Activated B cell treated with CpG ODN at 0.5 μM for 24 hours (primary cell): ENCODE measurements at places on chromosomes 1 and 21.

- no peak for DNase-seq
Measured at GRCh38 chr1:22685591-22686059, 25.0 kb upstream of the EPHB2 start.

- DNase-seq = no peak
Measured at GRCh38 chr1:115323366-115324004, 14.6 kb downstream of the NGF start.

DNA sequence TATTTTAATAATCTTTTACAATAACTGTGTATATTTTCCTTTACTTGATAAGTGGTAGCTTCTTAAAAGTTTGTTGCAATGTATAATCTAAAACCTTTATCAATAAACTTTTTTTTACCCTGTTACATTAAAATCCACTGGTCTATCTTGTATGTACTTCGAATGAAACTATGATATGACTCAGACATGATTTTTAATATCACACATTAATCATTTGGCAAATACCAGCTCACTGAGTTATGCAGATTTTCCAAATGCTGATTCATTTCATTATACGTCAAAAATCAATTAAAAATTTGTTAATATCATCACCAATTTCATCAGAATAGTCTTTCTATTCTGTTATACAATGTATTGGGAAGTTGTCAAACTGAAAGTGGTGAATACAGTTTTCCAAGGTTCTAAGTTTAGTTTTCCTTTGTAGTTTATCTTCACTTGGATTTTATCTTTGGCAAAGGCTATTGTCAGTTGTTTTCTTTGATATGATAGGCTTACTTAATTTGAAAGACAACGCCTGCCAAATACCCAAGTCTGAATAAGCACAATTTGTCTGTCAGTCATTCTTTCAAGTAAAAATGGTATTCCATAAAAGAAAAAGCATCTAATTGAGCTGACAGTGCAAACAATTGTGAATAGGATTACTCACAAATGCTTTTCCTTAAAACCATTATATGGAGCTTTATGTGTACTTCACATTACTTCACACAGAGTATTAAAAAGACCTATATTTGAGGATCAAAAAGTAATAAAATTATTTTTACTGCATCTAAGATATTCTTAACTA lies 127.0 kb downstream of the NME7 start:
- no peak for DNase-seq

GRCh38 chr1:1435911-1436629 lies 580 bp downstream of the VWA1 start:
- no peak for DNase-seq

GRCh38 chr1:175801979-175802378 lies 58.6 kb upstream of the TNR start:
- DNase-seq = no peak

DNA sequence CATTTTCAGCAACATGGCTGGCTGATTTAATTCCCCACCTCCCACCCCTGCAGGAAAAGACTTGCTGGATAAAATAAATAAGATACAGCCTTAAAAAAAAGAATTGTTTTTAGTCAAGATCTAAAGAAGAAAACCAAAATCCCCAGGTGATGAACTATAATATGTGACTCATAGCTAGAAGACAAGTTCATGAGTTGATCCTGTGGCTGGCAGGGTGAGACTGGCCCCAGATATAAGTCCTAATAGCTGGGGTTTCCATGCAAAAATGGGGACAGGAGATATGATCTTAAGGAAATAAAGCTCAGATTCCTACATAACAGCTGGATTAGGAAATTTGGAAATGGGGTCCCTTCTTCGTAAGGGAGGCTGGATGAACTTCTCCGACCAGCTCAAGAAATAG lies 21.9 kb upstream of the RGSL1 start:
- DNase-seq = no peak

DNA sequence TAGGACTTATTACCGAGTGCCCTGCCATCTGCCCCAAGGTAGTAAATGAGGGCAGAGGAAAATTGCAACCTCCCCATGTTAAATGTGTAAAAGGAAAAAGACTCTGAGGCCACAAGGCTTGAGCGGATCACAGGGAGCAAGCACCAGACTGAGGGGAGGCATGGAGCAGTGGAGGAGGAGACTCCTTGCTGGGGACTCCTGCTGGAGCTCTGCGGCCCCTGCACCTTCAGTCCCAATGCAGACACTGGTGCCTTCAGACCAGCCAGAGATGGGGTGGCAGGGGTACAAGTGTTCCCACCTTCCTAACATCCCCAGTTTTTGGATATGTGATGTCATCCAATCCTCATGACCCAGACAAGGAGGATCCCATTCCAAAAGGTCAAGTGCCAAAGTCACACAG lies 128.4 kb upstream of the NGF start:
- DNase-seq = no peak

- no peak for DNase-seq
Measured at GRCh38 chr1:28058168-28058567, 30.2 kb downstream of the EYA3 start.

- DNase-seq = no peak
Measured at GRCh38 chr1:71660411-71660810, 579.6 kb upstream of the ZRANB2 start.

GRCh38 chr1:157198619-157199420 lies 60.6 kb upstream of the ETV3 start:
- no peak for DNase-seq

DNA sequence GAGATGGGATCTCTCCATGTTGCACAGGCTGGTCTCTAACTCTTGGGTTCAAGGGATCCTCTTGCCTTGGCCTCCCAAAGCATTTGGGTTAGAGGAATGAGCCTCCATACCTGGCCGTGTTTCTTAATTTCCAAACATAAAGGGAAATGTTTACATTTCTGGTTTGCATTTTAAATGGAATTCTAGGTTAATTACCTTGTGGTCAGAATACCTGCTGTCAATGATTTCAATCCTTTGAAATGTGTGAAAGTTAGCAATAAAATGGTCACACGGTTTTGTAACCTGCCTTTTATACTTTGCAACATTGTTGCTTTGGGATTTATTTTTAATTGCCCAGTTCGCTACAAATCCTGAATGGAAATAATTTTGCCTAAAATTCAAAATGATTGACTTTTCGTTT lies 26.3 kb downstream of the AGMAT start:
- no peak for DNase-seq

DNA sequence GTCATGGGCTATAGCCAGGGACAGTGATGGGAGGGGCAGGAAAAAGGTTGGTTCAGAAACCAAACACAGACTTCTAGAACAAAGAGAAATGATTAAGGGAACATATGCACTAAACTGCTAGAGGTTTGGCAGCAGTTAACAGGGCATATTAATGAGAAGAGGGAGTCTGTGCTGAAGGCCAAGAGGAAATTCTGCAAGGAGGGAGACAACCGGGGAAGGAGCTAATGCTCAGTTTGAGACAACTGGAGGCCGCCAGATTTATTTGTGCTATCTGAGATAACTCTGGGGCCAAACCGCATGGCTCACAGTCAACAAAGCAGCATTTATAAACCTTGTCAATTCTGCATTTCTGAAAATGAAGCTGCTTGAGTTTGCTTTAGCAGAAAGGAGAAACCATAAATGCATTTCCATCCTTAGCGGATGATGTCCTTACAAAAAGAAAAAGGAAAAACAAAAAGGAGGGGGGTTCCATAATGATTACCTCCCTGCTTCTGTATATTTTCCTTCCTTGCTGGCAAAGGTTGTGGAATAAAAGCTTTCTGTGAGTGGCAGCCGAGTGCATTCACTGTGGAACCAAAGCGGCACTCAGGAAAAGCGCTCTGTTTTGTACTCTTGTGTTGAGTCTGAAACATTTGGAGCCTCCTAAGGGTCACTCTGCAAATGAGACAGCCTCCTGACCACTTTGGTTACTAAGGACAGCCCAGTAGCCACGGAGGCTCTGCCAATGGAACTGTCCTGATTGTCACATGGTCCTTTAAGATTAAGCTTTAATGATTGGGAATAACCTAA lies 70.3 kb downstream of the SIM2 start:
- no peak for DNase-seq

- no peak for DNase-seq
Measured at GRCh38 chr1:209619696-209620486, 32.3 kb downstream of the LAMB3 start.

- no peak for DNase-seq
Measured at GRCh38 chr1:39727221-39727931, 11.3 kb upstream of the PPIE start.

GRCh38 chr1:206694171-206695124 lies 9.7 kb downstream of the MAPKAPK2 start:
- DNase-seq = no peak

DNA sequence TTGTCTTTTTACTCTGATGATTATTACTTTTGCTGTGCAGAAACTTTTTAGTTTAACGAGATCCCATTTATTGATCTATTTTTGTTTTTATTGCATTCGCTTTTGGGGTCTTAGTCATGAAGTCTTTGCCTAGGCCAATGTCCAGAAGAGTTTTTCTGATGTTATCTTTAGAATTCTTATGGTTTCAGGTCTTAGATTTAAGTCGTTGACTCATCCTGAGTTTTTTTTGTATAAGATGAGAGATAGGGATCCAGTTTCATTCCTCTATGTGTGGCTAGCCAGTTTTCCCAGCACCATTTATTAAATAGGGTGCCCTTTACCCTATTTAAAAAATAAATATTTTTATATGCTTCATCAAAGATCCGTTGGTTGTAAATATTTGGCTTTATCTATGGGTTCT lies 13.2 kb downstream of the MAN1C1 start:
- DNase-seq = no peak

DNA sequence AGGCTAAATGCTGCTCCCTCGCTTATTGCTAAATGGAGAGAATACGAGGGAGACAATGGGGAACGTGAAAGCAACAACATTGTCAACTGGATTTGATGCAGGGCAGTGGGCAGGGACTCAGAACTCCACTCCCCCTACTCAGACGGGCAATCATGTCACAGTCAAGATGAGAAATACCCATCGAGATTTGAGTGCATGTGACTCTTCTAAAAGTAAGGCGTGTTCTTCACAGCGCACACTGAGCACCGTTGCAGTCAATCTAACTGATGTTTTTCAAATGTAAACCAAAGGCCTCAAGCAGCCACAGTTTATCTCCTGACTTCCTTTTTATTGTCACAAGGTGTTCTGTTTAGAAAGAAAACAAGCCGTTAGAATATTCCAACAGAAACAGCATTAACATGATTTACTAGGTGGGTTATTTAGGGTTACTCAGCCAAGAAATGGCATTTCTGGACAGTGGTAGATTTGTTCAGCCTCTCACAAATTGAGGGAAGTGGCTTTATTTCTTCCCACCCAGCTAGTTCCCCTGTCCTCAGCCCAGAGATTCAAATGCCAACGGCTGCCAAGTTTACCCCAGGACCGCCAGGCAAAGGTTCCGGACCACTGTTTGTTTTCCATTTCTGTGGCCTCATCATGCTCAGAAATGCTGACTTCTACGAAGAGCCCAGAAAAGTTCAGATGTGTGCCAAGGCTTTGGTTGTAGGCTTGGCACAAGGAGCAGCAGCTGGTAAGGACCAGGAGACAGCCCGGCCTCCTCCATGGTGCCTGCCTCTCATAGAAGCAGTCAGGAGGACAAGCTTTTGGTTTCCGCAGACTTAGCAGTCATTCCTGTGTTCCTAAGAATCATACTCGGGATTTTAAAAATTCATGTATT lies 171.4 kb downstream of the KIF26B start:
- DNase-seq = no peak

DNA sequence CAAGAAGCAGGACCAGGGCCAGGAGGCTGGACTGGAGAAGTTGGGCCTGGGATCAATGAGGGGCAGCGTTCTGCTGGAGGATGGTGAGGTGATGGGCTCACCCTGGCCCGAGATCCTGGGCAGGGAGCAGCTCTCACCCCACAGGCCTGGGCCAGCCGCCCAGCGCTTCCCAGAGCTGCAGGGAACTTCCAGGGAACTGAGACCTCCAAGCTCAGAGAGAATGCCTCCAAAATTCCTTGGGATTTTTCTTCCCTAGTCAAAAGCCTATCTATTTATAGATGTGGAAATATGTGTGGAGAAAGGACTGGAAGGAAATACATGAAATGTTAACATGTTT lies 121.2 kb downstream of the SPSB1 start:
- no peak for DNase-seq

DNA sequence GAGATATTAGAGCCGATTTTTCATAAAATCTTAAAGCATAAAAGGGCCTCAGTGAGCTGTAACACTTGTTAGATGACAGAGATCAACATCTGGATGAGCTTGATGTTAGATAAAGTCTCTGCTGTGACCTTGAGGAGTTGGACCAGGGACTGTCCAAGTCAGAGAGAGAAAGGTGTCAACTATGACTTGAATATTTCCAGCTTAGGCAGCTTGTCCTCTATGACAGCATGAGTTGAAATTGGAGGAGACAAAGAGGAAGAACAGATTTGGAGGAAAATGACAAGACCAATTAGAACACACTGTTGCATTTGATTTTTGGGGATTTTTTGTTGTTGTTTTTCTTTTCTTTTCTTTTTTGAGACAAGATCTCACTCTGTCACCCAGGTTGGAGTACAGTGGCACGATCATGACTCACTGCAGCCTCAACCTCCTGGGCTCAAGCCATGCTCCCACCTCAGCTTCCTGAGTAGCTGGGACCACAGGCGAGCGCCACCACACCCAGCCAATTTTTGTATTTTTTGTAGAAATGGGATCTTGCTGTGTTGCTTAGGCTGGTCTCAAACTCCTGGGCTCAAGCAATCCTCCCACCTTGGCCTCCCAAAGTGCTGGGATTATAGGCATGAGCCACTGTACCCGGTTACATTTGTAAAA lies 35.3 kb upstream of the CLIC4 start:
- DNase-seq = no peak

- DNase-seq = no peak
Measured at GRCh38 chr1:18285538-18285924, 177.9 kb downstream of the IGSF21 start.

DNA sequence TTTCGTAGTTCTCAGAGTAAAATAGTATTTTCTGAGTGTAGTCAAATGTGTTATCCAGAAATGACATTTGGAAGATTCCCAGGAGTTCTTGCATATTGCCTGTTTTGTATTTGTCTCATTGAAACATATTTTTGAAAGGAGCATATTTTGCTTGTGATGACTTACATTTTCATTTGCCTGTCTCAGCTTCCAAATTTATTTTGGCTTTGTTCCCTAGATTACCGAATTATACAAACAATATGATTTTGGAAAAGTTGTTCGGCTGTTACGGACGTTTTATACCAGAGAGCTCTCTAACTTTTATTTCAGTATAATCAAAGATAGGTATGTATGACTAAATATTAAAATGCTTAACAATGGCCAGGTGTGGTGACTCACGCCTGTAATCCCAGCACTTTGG lies 46.0 kb downstream of the IARS2 start:
- no peak for DNase-seq
